ENCODE measurements at places on chromosomes 1 and 21.

DNA sequence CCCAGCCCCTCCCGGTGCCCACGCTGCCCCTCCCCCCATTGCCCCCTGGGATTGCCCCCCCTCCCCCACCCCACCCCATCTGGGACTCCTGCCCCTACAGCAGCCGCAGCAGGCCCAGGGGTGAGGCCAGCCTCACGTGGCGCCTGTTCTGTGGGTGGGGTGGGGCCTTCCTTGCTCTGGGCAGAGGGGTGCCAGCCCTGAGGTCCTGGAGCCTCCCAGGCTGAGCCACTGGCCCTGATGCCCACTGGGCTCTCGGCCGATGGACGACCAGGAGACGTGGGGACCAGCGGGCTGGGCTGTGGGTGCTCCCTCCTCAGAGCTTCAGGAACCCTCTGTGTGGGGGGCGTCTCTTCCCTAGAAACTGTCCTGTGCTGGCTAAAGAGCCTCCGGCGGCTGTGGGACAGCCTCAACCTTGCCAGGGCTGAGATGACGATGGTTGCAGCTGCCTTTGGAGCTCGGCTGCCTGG, 5.8 kb upstream of the C1orf159 start:
- no peak for DNase-seq

- no peak for DNase-seq
Observed at GRCh38 chr1:17191990-17192242, 13.0 kb upstream of the PADI1 start.

- DNase-seq, result no peak
Observed at GRCh38 chr1:17065666-17066065, 11.8 kb upstream of the SDHB start.

DNA sequence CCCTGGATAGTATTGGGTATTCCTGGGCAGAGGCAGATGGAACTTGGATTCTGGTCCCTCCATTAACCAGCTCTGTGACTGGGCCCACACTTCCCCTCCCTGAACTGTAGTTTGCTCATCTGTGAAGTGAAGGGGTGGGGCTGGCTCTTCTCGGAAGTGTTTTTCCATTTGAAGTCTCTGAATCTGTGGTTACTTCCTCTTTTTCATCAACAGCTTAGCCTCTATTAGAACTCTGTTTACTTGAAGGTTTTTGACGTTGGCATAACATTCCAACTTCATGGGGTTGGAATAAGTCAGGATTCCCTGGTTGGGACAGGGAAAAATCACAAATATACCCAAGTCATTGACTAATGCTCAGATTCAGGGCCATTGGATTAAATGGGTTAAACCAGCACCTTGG, 3.6 kb downstream of the KIAA0040 start:
- DNase-seq, result no peak

GRCh38 chr1:2255420-2256369, 27.6 kb downstream of the SKI start:
- no peak for DNase-seq

- no peak for DNase-seq
Observed at GRCh38 chr1:23804183-23804835, 3.8 kb upstream of the GALE start.

DNA sequence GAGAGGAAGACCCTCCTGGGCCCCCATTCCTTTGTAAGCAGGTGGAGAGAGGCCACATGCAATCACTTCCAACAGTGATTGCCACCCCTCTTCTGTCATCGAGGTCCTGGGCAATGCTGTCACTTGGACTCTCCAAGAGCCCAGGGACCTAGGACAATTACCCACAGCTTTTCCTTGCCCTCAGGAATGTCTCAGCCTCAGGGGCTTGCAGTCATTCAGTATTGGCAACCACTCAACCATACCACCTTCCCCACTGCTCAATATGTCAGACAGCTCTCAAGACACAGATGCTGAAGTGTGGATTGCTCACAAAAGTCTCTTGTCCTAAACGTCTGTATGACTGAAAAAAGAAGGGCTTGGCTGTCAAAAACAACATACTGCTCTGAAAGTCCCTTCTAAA, 87.8 kb downstream of the PTPN14 start:
- DNase-seq, result no peak

DNA sequence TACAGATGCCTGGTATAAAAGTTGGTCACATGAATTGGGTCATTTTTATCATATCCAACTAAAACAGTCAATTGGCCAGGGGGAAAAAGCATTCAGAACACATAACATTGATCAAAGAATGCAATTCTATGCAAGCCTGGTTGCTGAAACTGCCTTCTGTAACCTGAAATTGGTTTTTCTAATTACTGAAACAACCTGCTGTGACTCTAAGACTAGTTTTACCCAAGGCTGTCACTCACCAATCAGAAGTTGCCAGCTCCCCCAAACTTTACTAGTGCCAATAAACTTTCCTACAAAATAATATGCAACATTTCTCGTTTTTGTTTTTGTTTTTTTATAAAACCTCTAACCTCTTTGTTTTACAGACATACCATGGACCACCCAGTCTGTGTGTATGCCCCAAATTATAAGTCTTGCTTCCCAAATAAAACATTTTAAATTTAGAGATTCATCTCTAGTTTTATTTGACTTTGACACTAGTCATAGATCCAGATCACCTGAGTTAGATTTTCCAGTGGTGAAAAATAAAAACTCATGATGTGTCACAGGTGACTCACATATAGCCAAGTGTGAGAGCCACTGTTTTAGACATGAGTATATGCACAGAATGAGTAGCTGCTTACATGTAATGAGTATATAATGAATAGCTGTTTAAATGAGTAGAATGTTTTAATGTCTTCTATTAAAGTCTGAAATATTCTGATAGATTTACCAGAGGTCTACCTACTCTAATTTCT, 64.2 kb upstream of the CR2 start:
- peak; percentile 22 for DNase-seq

DNA sequence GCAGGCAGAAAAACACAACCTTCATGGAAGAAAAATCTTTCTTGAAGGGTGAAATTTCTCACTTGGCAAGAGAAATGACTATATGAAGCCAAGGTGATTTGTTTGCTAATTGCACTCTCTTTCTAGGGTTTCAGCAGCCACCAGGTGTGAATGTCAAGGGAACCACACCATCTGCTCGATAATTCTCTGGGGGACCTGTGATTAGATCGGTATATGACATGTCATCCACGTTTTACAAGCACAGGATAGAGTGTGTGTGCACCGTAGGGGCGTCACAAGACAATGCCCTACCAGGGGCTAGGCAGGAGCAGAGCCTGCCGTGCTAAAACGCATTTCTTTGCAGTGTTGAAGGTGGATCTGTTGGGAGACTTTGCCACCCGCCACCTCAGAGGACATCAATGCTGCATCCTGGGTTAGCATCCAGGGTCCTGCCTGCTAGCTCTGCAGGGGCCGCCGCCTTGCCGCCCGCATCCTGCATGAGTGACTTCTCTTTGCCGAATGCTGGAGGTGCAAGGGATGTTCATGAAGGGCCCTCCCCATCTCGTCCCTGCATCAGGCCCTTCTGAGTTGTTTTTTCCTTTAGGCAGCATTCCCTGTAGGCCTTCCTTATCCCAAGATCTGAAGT, 37.8 kb upstream of the CCSAP start:
- no peak for DNase-seq

- no peak for DNase-seq
Observed at GRCh38 chr21:28148400-28149064, 844.1 kb downstream of the LTN1 start.
